ENCODE measurements at places on chromosomes 4 and X. TPM values are rescaled to one million over a fixed set of nuclear protein-coding genes. Genes with fewer than 3 reads are reported as not detected.

GRCh38 chr4:139969635-139970266 is 184.2 kb downstream of the MAML3 start:
- no peak for DNase-seq

DNA sequence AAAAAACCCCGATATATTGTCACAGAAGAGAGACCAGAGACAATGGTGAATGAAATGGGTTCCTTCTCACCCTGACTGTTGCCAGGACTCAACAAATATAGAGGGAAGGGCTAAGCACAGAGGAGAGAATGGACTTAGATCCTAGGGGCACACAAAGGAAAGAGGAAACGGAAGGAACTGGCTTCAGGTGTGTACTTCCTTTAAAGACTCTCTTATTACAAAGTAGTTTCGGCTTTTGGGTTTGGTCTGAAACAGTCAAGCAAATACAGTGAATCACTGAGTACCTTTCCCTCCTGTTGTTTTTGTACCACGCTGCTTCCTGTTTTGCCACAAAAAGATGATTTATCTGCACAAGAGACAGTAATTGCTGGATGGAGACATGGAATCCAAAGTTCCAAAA is 46.1 kb upstream of the S100G start:
- DNase-seq = no peak

DNA sequence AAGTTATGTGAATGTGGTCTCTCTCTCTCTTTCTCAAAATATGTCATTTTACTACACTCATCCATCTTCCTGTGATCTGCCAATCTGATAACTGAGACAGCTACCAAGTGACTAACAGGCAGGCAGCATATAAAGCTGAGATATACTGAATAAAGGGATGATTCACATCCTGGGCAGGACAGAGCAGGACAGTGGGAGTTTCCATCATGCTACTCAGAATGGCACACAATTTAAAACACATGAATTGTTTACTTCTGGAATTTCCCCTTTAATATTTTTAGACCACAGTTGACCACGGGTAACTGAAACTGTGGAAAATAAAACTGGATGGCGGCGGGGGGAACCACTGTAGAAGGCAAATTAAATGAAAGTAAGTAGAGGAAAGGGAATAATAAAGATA is 58.6 kb upstream of the DCTD start:
- peak; percentile 90 for DNase-seq

DNA sequence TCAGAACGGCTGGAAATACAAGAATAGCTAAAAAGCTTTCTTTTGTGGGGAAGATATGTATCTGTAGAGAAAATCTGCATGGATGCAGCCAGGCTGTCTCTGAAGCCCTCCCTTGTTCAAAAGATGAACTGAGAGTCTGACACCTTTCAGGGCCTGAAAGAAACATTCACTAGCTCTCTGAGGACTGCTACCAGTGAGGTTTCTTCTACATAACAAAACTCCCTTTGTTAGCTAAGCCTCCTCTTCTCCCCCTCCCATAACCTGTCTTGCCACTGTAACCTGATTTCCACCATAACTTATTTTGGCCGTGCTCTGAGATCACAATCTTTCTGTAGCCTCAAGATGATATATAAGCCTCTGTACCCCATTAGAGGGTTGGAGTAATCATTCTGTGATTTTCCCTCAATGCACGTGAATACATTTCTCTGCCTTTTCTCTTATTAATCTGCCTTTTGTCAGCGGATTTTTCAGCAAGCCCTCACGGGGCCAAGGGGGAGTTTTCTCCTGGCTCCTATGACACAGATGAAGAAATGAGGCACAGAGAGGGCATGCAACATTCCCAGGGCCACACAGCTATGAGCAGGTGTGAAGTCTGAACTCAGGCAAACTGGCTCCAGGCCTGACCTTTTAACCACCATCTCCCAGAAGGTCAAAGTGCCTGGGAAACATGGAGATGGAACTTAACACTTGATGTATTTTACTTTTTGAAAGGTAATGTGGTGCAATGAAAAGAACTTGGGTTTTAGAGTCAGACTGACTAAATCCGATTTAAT is 161.6 kb upstream of the PRDX4 start:
- DNase-seq = no peak

GRCh38 chr4:123631786-123632692 is 235.4 kb downstream of the SPRY1 start:
- DNase-seq = peak; percentile 43

- peak; percentile 81 for DNase-seq
These were observed 63.3 kb downstream of the MOSPD2 start for GRCh38 chrX:14936561-14936960.

DNA sequence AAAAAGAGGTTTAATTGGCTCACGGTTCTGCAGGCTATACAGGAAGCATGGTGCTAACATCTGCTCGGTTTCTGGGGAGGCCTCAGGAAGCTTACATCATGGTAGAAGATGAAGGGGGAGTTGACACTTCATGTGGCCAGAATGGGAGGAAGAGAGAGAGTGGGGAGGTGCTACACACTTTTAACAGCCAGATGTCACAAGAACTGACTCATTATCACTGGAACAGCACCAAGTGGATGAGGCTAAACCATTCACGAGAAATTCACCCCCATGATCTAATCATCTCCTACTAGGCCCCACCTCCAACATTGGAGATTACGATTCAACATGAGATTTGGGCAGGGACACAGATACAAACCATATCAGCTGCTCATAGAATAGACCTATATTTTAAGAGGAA is 255.8 kb downstream of the OPHN1 start:
- peak; percentile 38 for DNase-seq

DNA sequence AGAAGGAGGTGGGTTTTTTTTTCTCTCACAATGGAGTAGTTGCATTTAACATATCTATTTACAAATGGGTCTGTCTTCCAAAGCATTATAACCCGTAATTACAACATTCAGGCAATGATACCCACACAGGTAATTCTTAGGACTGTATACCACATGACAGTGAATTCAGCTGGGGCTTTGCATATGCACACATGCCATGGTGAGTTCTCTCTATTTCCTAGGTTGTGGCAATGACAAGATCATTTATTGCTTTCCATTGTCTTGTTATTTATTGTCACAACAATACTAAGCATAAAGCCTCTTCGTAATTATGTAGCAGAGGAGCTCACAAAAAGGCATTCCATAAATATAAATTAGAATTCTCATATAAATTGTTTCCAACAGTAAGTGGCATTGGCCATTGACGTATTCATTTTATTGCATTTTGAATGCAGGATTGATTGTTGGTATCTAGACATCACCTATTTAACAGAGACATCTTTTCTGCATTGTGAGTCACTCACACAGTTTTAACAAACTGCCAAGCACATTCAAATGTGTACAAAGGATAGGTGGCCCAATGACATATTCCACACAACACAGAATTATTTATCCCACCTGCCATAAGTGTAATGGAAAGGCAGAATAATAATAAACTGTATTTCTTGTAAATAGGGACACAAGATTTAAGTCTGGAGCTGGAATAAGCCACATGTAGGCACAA is 390.7 kb upstream of the GALNT7 start:
- no peak for DNase-seq

DNA sequence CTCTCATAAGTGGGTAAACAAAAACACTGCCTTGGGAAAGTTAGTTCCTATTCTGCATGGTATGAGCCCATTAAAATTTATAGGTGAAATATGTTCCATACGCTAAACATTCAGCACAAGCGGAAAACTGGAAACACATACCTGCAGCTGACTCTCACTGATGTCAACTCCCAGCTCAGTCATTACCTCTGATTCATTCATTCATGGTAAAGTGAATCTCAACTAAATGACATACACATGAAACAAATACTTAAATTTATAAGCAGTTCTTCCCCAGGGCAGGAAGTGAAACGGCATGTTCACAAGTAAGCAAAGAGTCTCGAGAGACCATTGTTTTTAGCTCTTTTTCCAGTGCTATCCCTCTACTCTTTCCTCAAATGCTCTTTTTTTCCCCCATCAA is 1.6 kb downstream of the SLC10A6 start:
- no peak for DNase-seq

CAPN6 gene
- polyA plus RNA-seq = not detected

GLRA3 gene
- polyA plus RNA-seq = not detected
